ENCODE measurements at places on chromosomes 4 and X.

GRCh38 chr4:4532371-4533154, 9.3 kb downstream of the STX18 start:
- no peak for DNase-seq

GRCh38 chr4:6546681-6547447, 28.1 kb upstream of the MAN2B2 start:
- DNase-seq: no peak

DNA sequence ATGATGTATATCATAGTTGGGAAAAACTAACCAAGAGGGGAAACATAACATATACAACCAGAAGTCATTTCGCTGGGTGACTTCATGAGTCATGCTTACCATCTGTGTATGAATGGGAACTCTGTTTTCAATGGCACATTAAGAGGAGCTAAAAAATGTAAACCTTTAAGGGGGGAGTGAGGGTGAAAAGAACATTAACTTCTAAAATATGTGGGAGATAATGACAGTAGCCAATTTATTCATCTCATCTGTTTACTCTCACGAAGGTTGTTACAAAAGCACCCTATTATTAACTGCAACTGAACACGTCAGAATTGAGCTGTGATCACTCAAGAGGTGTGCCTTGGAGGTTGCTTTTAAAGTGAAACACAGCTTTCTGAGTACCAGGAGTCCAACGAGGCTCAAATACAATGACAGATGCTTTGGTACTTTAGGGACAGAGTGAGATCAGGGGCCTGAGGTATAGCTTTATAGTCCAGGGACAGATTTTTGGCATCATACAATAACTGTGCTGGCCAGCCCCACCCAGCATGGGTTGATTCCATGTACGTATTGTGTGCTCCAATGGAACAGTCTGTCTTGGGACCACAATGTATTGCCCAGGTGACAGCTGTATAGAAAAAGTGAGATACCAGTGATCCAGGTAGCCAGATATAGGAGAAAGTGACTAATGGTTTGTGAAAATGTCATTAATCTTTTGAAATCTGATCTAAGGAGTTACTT, 107.3 kb downstream of the AMMECR1 start:
- DNase-seq: no peak

DNA sequence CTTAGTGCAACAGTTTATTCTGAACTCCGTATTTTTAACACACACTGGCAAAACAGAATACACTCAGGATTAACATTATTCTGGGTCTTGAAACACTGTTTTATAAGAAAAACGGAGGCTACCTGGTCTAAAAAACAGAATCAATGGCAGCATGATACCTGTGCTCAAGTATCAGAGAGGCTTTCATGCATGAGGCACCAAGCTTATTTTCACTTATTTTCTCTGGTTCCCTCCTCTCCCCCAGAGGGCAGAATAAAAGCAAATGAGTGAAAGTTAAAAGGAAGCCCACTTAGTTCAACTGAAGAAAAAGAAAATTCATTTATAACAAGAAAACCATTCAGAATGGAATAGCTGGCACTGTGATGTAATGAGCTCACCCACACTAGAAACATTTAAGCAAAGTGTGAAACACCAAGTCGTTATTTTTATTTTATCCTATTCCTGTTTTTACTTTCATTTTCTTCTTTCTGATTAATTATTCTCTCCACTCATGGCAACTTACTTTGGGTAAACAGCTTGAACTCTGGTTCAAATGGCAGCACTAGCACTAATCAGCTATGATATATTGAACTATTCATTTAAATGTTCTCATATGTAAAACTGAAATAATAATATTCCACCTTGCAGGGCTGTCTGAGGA, 211.8 kb downstream of the PPP3CA start:
- no peak for DNase-seq

GRCh38 chrX:7154041-7154597, 6.2 kb upstream of the PUDP start:
- DNase-seq: no peak

DNA sequence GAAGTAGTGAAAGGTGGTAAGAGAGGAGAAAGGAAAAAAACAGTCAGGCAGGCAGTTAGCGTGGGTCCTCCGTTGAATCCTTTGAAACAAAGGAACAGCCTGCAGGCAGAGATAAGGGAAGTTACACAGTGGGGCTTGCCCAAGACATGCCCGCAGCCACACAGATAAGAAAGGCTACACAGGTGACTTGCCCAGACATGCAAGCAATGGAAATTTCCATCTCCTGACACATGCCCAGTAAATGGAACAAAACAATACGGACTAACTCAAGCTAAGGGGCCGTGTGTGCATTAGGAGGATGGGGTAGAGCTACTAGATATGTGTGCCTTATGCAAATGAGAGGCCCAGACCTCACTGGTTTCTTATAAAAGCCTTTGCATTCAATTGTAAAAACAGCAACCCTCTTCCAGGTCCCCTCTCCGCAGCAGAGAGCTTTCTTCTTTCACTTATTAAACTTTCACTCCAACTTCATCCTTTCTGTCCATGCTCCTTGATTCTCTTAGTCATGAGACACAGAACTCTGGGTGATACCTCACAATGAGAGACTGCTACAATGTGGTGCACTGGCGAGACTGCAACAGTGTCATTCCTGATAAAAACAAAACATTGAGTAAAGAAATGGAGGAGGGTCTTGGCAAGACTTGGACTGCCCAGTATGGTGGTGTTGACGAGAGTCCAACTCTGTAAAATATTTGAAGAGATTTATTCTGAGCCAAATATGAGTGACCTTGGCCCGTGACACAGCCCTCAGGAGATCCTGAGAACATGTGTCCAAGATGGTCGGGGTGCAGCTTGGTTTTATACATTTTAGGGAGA, 997.4 kb upstream of the PRKX start:
- DNase-seq: no peak

GRCh38 chr4:123553733-123554637, 157.4 kb downstream of the SPRY1 start:
- no peak for DNase-seq

DNA sequence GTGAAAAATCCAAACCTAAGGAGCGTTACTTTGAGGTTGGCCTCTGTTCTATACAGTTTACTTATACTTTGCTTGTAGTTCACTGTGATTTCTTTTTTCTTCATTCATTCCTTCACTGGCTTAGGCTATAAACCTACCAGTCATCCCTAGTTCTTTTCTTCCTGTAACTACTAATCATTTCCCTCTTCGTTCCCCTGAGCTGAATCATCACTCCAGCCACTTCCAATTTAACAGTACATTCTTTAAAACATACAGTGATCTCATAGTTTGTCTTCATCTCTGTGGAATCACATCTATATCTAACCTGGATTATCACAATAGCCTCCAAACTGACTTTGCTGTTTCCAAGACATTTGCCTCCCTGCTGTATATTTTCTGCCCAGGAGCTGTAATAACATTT, 25.2 kb upstream of the NPFFR2 start:
- DNase-seq: no peak

- no peak for DNase-seq
Measured at GRCh38 chrX:9899640-9900111, 67.5 kb upstream of the CLDN34 start.

GRCh38 chrX:53018627-53019026, 30.0 kb upstream of the GPR173 start:
- DNase-seq: no peak

DNA sequence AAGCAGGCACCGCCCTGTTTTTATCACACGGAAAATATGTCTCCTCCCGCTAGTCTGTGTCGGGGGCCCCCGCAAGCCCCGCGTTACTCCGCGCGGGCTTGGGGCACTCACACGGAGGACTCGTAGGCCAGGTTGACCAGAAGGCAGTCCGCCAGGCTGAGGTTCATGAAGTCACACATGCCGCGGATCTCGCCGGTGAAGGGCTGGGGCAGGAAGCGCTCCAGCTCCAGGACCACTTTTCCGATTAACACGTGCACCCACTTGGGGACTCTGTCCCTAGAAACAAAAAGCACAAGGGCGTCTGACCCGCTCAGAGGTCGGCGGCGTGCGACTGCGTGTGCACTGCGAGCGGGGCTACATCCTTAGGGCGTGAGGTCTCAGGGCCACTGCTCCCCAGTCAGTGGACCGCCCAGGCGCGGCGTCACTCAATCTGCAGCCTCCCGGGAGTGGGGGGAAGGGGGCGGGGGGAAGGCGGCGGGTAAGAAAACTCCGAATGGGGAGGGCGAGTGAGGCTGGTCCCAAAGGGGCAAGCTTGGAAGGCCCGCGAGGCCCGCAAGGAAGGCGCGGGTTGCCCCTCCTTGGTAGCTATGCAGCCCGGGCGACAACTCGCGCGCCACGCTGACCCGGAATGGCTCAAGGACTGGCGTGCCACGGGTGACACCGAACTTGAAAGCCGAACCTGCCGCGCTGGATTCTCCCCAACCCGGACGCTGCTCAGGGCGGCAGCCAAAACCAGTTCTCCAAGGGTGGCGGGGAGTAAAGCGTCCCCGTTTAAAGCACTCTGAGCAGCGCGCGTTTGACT, 722 bp downstream of the NAAA start:
- peak; percentile 73 for DNase-seq

DNA sequence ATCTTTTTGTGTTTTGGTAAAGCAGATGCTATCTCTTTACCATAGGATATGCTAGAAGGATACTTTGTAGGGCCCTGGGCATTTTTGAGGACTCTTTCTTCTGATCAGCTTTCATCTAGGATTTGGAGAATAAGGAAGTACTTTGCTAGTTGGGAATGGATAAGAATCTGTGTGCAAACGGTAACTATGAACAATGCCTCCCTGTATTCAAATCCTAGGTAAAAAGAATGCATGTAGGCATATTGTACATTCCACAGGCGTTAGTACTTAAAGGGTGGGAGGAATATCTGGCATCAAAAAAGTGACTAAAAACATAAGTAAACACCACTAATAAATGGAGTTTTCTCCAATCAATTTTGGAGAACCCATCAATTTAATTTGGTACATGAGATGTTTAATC, 59.7 kb downstream of the SH3BGRL start:
- no peak for DNase-seq

DNA sequence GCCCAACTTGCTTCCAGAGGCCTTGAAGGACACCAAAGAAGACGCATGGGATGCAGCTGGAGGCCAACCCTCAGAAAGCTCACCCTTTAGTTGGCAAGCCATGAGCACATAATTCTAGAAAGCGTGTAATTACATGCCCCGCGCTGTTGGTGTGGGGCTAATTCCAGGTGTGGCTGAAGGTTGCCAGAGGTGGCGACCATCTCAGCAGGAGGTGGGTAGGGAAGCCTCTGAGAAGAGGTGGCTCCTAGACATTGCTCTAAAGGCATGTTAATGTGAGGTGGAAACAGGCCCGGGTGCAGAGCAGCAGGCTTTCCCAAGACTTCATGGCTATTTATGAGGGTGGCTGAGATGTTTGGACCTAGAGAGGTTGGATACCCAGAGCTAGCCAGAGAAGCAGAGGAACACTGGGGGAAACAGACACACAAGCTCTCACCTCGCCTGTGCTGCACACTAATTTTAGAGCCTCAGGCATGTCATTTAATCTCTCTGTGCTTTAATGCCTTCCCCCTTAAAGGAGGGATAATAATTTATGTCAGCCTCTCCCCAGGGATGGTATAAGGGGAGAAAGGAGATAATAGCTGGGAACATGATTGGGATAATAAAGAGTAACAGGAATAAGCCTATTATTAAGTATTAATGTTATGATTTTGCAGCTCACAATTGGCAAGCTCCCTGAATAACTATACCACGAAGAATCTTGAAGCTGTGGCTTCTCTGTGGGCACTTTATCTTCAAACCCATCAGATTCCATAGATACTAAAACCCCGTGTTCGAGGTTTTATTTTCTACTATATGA, 60.0 kb upstream of the HELT start:
- no peak for DNase-seq

- no peak for DNase-seq
Measured at GRCh38 chr4:104811727-104812126, 317.0 kb upstream of the CXXC4 start.

DNA sequence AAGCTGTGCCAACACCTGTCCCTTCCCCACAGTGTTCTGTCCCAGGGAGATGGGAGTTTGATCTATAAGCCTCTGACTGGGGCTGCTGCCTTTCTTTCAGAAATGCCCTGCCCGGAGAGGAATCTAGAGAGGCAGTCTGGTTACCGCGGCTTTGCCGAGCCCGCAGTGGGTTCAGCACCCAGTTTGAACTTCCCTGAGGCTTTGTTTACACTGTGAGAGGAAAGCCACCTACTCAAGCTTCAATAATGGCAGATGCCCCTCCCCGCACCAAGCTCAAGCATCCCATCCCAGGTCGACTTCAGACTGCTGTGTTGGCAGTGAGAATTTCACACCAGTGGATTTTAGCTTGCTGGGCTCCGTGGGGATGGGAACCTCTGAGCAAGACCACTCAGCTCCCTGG, 33.3 kb upstream of the ARSJ start:
- no peak for DNase-seq

DNA sequence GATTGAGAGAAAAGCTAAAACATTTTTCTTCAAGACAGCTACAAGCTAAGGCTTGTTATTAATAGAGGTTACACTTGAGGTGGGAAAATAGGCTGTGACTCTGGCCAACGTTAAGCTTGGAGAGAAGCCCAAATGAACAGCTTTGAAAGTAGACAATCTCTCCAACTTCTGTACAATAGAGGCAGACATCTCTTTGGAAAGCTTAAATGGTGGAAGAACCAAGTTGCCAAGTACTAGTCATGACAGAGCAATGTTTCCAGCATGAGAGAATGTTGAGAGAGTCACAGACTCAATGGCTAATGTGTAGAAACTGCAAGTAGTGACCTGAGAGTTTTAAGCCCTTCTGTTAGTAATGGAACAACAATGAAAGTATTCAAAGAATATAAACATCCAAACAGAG, 298.1 kb downstream of the INPP4B start:
- DNase-seq: no peak

- no peak for DNase-seq
Measured at GRCh38 chr4:79913581-79913980, 159.4 kb downstream of the ANTXR2 start.

DNA sequence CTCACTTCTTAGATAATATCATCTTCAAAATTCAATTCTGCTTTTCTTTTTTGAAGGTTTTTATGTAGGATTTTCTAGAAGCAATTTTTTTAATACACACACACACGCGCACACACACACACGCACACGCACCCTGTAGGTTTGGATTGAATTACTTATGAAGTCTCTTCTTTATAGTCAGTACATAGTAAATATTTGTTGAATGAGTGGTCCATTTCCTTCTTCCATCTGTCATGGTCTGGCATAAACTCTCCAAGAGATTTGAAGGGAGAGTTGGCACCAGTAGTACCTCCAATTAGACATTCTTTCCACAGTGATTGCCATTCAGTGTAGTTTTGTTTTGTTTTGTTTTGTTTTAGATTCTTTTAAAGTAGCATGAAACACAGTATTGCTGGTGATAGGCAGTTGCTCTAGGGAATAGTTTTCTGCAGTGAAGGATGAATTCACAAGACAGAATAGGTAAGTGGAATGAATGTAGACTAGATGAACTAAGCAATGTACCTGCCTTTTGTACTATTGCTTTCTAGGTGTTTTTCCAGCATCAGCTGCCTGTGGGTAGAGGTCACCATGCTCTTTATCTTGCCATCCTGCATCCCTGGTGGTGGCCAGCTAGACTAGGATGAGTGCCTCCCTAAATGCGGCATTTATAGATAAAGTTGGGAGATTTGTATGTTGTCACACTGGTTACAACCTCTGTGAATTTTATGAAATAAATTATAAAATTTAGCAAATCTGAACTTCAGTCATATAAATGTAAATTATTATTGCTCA, 20.5 kb downstream of the PDLIM5 start:
- no peak for DNase-seq

Measured in T-helper 22 cell (primary cell).